ENCODE measurements at places on chromosomes 11 and 22.

- no peak for DNase-seq
These were observed 106.7 kb downstream of the SPATA19 start for GRCh38 chr11:133738624-133739023.

- DNase-seq, result no peak
These were observed 115.9 kb downstream of the TBC1D22A start for GRCh38 chr22:46878191-46878948.

DNA sequence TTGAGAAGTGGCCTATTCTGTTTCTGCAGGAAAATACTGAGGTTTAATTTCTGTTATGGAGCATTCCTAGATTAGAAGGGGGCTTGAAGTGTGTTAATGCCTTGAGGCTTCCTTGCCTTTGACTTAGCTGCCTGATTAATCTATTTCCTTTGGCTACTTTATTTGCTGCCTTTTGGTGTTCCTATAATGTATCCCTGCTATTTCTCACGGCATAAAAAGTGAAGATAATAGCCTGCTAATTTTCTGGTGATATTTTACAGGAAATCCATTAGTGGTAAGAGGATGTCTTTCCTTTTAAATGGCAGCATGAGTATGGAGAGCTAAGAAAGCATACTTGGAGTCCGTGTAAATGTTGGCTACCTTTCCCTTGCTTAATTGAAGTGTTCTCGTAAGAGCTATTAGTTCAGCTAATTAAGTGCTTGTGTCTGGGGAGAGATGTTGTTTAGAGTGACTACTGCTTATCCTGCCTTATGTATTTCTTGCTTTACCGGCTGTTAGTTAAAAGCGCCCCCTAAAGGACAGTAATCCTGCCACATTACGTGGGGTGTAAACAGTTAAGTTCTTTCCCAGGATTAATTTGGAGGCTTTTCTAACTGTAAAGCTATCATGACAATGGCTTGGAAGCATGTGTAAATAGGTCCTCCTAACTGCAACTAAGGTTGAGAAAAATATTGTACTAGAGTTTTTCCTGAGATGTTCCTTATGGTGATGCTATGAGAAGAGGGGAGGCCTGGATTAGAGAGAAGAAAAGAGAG is 45.6 kb downstream of the ZNF280B start:
- no peak for DNase-seq

GRCh38 chr11:62139526-62140303 is 15.9 kb downstream of the INCENP start:
- no peak for DNase-seq

DNA sequence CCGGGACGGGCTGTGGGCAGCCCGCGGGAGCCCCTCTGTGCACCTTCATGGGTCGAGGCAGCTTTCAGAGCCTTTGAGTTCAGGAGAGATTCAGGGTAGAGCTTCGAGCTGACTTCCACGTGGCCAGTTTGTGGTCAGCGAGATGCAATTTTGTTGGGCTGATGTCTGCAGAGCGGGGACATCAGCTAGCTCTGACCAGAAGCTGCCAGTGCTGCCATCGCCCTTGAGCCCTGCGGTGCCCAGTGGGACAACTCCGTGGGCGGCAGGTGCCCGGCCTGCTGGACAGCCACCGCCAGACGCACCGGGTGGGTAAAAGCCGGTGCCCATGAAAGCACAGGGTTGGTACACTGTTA is 719 bp downstream of the TALDO1 start:
- peak; percentile 47 for DNase-seq

DNA sequence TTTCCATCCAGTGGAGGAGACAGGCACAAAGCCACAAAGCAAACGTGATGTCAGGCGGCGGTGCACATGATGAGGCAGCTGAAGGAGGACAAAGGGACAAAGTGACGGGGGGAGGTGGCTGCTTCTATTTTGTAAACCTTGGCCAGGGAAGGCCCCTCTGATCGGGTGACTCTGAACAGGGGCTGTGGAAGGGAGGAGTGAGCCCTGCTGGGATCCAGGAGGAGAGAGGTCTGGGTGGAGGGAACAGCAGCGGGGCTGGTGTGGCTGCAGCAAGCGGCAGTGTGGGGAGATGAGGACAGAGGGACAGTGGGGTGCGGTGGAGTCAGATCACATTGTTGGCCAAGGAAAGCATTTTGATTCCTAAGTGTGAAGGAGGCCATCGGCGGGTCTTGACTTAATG is 36.7 kb downstream of the SHISAL1 start:
- DNase-seq, result no peak

DNA sequence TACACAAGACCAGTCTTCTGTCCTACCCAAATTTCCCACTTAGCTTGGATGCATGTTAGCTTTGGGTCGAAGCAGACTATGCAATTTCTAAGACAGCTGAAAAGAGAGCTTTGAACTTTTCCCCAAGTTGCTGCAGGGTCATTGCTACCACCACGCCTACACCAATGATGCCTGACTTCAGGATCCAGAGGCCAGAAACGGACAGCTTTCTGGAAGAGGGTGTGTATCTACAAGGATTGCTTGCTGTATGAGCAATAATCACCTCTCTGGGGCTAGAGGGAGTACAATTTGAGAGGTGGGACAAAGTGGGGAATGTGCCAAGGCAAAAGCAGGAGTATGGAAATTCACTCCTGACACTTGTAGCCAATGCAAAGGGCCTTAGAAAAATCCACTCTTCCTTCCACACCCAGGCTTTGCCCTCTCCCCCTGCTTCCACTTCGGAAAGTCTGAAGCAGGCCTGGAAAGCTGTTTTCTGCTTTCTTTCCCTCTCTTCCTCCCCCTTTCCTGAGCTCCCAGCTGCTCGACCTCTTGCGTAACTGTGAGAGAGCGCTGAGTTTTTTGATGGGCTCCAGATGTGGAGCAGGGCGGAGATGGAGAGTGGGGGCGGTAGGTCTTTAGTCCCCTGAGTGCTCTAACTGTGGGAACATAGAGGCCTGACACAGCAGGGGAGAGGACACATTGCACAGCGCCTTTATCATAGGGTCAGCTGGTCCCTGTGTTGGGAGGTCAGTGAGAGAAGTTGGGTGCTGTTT is 2.1 kb upstream of the PHLDB1 start:
- no peak for DNase-seq

DNA sequence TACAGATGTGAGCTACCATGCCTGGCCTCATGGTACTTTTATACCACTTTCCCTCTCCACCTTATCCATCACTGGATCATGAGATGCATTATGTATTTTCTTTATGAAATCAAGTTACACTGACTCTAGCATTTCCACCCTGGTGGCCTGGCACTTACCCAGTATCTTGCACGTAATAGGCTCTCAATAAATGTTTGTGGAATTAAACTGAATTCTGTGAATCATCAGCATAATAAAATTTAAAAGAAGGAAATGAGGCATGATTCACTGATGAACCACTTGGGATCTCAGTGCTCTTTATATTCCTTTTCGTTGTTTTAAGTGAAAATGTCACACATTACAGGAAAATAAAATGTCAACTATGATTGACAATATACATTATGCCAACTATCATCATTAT is 25.1 kb downstream of the ADM start:
- DNase-seq, result no peak

DNA sequence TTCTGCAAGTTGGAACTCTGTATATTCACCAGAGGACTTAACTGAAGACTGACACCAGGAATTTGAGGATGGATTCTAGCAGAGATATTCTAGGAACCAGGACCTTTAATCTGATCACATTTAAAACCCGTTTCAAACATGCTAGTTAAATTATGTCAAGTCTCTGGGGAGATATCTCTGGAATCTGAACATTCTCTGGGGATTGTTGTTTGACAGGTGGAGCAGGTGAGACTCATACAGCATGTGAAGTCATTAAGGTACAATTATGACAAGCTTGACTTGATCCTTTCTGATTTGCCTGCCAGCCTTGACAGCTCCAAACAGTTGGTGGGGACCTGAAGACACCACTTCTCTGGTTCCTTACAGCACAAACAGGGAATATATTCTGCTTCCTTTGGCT is 100.3 kb downstream of the FAT3 start:
- DNase-seq, result no peak

DNA sequence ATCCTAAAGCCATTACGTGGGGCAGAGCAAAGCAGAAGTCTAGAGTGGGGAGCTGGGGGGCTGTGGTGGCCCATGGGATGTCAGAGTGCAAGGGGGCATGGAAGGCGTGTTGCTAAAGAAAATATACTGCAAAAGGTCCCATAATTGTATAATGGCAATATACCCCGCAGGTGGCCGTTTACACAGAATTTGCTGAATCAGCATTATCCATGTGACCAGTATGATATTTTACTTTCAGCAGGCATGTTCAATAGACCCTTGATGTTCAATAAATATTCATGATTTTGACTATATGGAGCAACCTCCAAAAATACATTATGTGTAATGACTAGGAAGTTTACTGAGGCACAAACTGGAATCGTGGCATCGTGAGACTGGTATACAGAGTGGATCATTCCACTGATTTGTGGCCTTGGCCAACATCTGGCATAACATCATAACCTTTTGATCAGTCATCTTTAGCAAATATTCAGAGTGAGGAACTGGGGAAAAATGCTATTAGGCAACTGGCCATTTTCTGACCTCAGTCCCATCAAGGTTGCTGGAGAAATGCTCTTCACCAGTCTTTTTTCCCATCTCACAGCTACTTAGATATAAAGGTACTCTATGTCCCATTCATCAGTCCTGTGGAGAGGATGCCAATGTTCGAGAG is 29.3 kb upstream of the PPP2R1B start:
- no peak for DNase-seq

- no peak for DNase-seq
These were observed 19.7 kb upstream of the MYRF start for GRCh38 chr11:61732705-61733104.

- no peak for DNase-seq
These were observed 1.9 kb upstream of the SYT8 start for GRCh38 chr11:1832920-1833295.

GRCh38 chr22:45444168-45444567 is 30.7 kb downstream of the RIBC2 start:
- no peak for DNase-seq

- no peak for DNase-seq
These were observed 12.5 kb downstream of the NPTXR start for GRCh38 chr22:38831166-38831945.

DNA sequence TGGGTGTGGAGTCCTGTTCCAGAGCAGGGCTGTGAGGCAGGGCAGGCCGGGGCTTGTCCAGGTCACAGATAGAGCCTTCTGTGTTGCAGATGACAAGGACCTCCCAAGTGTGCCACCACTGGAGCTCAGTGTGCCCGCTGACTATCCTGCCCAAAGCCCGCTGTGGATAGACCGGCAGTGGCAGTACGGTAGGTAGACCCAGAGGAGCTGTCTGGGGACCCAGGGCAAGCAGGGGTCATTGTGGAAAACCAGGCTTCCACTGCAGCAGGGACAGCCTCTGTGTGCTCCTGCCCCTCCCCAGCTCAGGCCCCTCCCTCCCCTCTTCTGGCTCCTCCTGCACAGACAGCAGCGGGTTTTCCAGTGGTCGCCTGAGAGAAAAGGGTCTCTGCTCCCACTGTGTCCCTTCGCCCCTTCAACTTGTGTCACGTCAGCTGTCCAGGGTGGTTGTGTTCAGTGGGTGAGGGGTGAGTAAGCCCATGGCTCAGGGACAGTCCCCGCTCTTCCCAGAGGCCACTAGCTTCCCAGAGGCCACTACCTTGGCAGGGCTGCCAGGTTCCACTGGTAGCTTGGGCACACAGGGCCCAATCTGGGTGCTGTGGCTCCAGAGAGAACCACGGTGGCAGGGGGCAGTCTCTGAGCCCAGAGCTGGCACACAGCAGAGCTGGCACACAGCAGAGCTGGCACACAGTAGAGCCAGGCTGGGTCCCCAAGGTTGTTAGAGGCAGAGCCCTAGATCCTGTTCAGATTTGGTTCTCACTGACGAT is 78.4 kb downstream of the MED15 start:
- no peak for DNase-seq

- no peak for DNase-seq
These were observed 293.7 kb downstream of the DDX10 start for GRCh38 chr11:108958368-108959104.

DNA sequence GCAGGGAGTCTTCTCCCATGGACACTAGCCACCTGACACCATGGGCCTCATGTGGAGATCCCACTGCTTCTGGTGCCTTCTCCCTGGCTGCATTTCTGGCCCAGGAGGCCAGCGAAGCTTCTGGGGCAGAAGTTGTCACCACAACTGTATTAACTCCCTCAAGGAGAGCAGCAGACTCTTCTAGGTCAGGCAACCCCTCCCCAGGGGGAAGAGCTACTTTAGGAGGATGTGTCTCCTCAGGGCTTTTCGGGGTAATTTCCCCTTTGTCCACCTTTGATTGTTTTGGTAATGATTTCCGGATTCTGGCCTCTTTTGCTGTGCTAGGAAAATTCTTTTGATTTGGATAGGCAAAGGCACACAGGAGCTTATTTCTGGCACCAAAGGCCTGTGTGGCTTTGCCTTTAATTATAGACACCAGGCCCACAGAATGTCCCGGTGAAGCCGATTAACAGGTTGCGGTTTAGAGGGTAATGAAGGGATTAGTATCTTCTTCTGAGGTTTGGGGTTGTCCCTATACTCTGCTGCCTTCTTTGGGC is 8.9 kb upstream of the UCP2 start:
- no peak for DNase-seq

DNA sequence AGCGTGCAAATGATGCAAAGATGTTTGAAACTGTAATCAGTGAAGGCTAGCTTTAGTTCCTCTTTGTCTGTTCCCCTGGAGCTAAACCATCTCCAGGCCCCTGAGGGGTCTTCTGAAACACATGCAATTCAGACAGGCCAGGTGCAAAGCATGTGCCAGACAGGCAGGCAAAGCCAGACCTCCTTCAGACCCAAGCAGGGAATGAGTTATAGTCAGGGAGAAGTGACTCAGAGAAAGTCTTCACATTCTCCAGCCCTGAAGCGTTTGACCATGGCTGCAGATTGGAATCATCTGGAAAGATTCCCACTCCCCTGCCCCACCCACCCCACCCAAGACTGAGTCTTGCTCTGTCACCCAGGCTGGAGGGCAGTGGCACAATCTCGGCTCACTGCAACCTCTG is 187.0 kb upstream of the ISX start:
- DNase-seq, result no peak

DNA sequence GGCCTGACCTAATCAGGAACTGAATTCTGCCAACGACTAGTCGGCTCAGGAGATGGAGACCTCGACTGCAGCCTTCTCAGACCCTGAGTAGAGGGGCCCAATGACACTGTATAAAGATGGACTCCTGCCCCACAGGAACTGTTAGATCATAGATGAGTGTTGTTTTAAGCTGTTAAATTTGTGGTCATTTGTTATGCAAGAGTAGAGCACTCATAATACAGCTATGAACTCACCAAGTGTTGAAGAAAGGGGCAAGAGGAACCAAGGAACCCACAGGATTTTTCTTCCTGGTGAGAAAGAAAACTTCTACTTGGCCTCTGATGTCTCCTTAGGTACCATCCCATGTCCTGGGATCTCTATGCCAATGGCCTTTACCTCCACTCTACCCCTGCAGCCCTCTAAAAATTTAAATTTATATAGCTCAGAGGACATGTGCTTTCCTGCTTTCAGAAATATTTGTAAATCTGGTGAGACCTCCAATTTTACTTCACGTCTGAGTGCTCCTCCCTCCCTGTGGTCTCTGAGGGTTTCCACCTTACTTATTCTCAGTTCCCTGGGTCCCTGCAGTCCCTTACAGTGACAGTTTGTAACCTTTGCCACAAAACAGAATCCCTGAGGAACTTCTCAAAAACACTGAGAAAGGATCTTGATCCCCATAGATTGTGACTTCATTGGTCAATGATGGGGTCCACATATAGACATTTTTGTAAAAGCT is 256.3 kb upstream of the ARHGAP20 start:
- DNase-seq, result no peak

Measured in dorsolateral prefrontal cortex (tissue), 122 donors.